ENCODE measurements at places on chromosomes 12 and 14. TPM values are rescaled to one million over a fixed set of nuclear protein-coding genes. Genes with fewer than 3 reads are reported as not detected.

DNA sequence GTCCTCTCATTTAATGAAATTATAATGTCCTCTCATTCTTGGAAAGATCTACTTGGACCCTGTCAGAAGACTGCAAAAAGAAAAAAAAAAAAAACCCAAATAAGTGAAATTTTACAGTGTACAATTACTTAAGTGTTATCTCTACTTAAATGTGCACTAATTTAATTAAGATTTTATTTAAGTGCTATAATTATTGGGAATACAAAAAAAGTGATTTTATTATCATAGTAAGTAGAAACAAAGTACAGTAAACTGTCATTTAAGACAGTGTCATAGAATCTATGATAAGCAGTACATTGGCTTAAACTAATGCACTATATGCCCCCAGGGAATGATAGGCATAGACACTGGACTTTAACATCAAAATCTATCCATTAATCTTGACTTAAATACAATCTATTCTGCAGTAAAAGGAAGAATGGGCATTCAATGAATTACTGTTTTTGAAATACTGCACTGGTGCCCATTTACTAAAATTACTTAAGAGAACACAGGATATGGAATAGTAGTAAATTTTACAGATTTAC lies 23.3 kb downstream of the INSM2 start:
- no peak overlapping the region for H3K4me3 ChIP-seq
- no peaks in the 10 kb centered on the region for H3K4me1 ChIP-seq
- no peaks in the 10 kb centered on the region for H3K27me3 ChIP-seq

- H3K4me1 ChIP-seq = no peaks in the 10 kb centered on the region
- no peak overlapping the region for H3K27ac ChIP-seq
- DNase-seq = no peak
- no peaks in the 10 kb centered on the region for H3K36me3 ChIP-seq
- H3K27me3 ChIP-seq = no peaks in the 10 kb centered on the region
Observed at GRCh38 chr14:64580467-64580866, 30.7 kb downstream of the PPP1R36 start.

DNA sequence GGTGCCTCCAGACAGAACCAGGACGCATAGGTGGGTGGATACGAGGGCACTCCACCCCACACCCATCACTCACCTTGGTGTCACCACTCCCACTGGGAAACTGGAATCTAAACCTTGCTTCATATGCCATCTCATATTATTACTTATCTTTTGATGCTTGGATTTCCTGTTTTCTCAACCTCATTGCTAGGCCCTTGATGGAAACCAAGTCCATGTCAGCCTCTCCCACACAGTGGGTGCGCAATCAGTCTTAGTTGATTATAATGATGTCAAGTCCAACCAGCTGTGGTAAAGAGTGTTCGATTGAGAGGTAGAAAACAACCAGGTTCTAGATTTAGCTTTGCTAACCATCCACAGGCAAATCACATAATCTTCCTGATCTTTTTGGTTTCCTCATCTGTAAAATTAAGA lies 584 bp upstream of the DDHD1 start:
- H3K27ac ChIP-seq = peak overlapping the region; percentile 27
- no peaks in the 10 kb centered on the region for H3K36me3 ChIP-seq
- DNase-seq = no peak
- peak overlapping the region; percentile 86 for H3K4me3 ChIP-seq
- no peaks in the 10 kb centered on the region for H3K27me3 ChIP-seq
- H3K4me1 ChIP-seq = peaks cover 8% of the 10 kb centered on the region

- no peaks in the 10 kb centered on the region for H3K27me3 ChIP-seq
- H3K27ac ChIP-seq = no peak overlapping the region
- no peak overlapping the region for H3K4me3 ChIP-seq
Observed at GRCh38 chr14:101196051-101196712, 292.7 kb upstream of the RTL1 start.

Gene TAS2R19
- 0.28 TPM for polyA plus RNA-seq

GRCh38 chr12:24227551-24227950 lies 278.1 kb upstream of the SOX5 start:
- no peak overlapping the region for H3K27ac ChIP-seq
- no peaks in the 10 kb centered on the region for H3K36me3 ChIP-seq
- H3K4me3 ChIP-seq = no peak overlapping the region

DNA sequence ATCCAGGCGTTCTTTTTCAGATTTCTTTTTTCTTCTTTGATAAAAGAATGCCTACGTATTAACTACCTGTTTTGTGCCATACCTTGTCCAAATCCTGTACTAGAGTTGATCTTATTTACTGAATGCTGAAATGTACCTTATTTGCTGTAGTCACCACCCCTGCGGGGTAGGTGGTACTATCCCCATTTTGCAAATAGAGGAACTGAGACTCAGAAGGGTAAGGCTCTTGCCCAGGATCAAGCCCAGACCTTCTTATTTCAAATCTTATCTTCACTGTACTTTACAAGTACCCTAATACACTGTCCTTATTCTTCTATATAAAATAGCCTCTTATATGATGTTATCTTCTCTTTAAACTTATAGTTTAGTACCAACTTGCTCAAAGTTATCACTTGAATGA lies 206.5 kb downstream of the SLC41A2 start:
- no peaks in the 10 kb centered on the region for H3K36me3 ChIP-seq
- DNase-seq = no peak
- no peaks in the 10 kb centered on the region for H3K27me3 ChIP-seq
- no peak overlapping the region for H3K27ac ChIP-seq
- H3K4me1 ChIP-seq = no peaks in the 10 kb centered on the region

DNA sequence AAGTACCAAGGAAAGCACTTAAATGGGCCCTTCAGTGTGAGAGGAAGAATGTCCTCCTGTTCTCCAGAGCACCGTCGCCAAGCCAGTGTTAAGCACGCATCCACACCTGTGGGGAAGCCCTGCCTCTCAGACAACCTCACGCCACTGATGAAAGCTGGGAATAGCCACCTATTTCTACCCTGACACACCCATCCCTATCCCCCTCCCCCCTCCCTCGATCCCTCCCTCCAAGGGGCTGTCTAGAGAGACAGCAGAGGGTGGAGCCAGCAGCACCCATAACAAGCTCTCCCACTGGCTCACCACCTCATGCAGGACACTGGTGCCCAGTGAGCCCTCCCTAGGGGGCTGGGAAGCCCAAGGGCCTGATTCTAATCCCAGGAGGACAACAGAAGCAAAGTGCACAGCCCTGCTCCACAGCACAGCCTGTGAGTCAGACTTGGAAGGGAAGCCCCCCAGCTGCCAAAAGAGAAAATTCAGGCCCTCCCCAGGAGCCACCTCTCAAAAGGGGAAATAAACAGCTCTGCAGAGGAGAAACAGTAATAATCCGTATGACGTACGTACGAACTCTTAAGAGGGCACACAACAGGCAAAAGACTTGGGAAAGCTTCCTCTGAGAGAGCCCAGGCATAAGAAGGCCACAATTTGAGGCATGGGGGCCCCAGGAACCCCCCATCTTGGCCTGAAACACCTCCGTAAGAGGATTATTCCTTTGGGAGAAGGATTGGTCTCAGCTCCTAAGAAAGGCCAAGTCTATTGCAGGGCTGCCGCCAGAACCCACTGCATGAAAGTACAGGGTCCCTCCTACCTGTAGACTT lies 7.8 kb downstream of the PITPNM2 start:
- peaks cover 15% of the 10 kb centered on the region for H3K4me1 ChIP-seq
- H3K27ac ChIP-seq = peak overlapping the region; percentile 56
- DNase-seq = no peak
- no peak overlapping the region for H3K4me3 ChIP-seq
- no peaks in the 10 kb centered on the region for H3K27me3 ChIP-seq

GRCh38 chr14:89503431-89503996 lies 86.5 kb upstream of the FOXN3 start:
- no peaks in the 10 kb centered on the region for H3K27me3 ChIP-seq
- no peak overlapping the region for H3K4me3 ChIP-seq
- DNase-seq = no peak
- no peaks in the 10 kb centered on the region for H3K4me1 ChIP-seq

DNA sequence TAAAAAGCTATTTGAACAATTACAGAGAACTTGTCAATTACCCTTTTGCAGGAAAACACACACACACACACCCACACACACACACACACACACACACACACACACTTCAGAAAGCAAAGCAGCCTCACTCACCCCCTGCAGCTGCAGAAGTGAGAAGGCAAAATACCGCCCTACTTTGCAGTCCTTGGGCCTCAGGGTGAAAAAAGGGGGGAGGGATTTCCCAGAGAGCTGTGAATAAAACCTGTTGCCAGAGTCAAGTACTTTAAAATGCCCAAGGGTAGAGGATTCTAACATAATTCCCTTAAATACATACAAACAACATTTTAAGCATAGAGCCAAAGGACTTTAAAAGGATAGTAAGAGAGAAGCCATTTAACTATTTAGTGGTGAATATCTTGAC lies 285.9 kb downstream of the MDGA2 start:
- H3K36me3 ChIP-seq = no peaks in the 10 kb centered on the region
- no peak overlapping the region for H3K4me3 ChIP-seq
- DNase-seq = no peak
- no peaks in the 10 kb centered on the region for H3K4me1 ChIP-seq

GRCh38 chr12:80745851-80746505 lies 29.3 kb downstream of the MYF5 start:
- H3K27ac ChIP-seq = no peak overlapping the region
- no peaks in the 10 kb centered on the region for H3K36me3 ChIP-seq
- DNase-seq = no peak
- no peaks in the 10 kb centered on the region for H3K27me3 ChIP-seq

Gene DAO
- not detected for polyA plus RNA-seq

Gene ANKRD9
- polyA plus RNA-seq = 7.1 TPM

DNA sequence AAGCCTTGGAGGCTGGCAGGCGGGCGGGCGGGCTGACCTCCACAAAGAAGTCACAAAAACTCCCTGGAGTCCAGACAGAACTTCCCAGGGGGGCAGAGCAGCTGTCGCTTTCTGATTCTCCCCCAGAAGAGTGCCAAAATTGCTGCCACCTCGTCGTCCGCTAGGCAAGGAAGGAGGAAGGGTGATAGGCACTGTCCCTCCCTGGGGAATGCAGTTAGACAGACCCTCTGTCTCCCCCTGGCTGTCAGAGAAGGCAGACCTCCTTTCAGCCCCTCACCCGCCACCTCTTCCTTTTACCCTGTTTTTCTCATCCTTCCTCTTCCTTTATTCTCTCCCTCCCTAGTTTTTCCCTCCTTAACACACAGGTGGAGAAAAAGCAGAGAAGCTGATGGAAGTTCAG lies 18.7 kb downstream of the GRIN2B start:
- no peaks in the 10 kb centered on the region for H3K36me3 ChIP-seq
- H3K4me1 ChIP-seq = no peaks in the 10 kb centered on the region
- H3K4me3 ChIP-seq = no peak overlapping the region
- no peaks in the 10 kb centered on the region for H3K27me3 ChIP-seq

DNA sequence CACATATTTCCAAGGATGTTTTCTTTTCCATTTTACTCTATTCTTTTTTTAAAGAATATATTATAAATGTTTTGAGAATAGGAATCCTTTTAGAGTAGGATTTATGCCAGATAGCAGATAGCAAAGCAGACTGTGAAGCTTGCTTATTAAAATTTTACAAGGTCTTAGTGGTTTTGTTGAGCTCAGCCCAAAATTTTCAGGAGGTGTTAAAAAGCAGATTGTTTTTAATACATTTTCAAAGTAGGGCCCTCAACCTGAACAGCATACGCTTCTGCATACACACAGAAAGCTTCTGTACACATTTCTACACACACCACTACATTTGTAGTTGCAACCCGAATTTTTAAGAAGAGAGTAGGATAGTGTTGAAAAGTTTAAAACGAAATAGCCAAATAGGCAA lies 151.0 kb downstream of the EPS8 start:
- H3K27me3 ChIP-seq = no peaks in the 10 kb centered on the region
- H3K27ac ChIP-seq = no peak overlapping the region
- no peaks in the 10 kb centered on the region for H3K4me1 ChIP-seq
- no peak overlapping the region for H3K4me3 ChIP-seq

GRCh38 chr12:32496946-32497345 lies 97.6 kb downstream of the FGD4 start:
- H3K4me1 ChIP-seq = peaks cover 10% of the 10 kb centered on the region
- H3K27me3 ChIP-seq = no peaks in the 10 kb centered on the region
- DNase-seq = no peak
- no peak overlapping the region for H3K27ac ChIP-seq
- no peaks in the 10 kb centered on the region for H3K36me3 ChIP-seq

GRCh38 chr12:132154341-132154761 lies 10.1 kb downstream of the NOC4L start:
- H3K27ac ChIP-seq = no peak overlapping the region
- H3K4me3 ChIP-seq = no peak overlapping the region
- no peak for DNase-seq
- H3K36me3 ChIP-seq = no peaks in the 10 kb centered on the region
- H3K4me1 ChIP-seq = no peaks in the 10 kb centered on the region

DNA sequence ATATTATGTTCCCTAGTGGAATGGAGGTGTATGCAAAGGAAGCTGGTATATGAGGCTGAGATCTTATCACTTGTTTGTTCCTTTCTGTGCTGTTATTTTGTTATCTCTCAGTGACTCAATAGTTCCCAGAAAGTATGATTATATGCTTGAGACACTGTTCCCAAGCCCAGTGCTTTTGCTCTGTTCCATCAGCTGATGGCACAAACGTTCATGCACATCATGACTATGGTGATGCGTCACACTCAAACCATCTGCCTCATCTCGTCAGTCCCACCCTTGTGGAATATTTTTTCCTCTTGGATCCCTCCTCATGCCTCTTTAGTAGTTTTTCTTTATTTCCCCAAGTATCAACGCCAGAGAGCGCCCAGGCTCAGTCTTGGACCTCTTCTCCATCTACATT lies 786.9 kb downstream of the AACS start:
- DNase-seq = no peak
- no peak overlapping the region for H3K4me3 ChIP-seq
- H3K36me3 ChIP-seq = no peaks in the 10 kb centered on the region
- no peaks in the 10 kb centered on the region for H3K4me1 ChIP-seq
- H3K27ac ChIP-seq = no peak overlapping the region

Gene MYH6
- 0.72 TPM for polyA plus RNA-seq

Gene RASSF9
- 0.68 TPM for polyA plus RNA-seq

DNA sequence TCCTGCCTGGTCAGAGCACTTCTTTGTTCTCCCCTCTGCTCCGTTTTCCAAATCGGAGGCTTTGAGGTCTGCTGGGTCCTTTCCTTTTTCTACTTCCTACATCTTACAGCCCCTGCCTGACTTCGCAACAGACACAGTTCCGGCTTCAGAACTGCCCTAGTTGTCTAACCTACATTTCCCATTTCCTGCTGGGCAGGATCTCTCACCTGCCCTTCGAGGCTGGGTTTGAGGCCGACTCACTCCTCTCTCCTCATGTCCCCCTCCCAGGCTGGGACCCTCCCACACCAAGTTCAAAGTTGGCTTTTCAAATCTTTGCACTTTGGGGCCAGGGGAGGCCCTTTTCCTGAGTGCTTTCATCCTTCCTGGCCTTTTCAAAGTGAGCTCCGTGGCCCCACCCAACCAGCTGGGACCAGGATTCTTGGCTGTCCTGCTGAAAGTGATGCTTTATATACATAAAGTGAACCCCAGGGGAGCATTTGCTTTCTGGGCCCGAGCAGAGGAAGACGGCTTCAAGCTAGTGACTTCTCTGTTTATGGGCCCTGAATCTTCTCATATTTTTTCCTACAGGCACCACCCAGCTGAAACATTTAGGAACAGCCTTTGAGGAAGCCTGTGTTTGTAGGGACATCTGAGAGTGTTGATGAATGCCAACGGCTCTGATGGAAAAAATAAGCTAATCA lies 281.0 kb upstream of the CRY1 start:
- H3K27me3 ChIP-seq = no peaks in the 10 kb centered on the region
- no peak overlapping the region for H3K4me3 ChIP-seq
- no peak for DNase-seq
- no peaks in the 10 kb centered on the region for H3K4me1 ChIP-seq
- H3K36me3 ChIP-seq = no peaks in the 10 kb centered on the region

Measured in pancreas (tissue), 10 donors.